ENCODE measurements at places on chromosomes 2 and 18.

DNA sequence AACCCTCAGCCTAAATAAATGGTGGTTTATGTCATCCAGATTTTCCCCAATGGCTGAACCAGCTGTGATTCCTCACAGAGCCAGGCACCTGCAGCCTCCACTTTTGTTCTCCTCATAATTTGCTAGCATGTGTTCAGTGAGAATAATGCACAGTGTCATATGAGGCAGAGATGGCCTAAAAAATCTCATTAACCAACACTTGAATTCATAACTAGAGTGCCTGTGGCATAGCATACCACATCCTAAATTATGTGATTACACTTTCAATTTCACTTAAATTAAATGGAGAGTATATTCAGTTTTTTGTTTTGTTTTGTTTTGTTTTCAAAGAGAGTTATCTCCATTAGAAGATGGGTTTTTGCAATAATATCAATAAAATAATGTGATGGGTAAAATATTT, 488.0 kb downstream of the CBLN2 start:
- no peak for DNase-seq

DNA sequence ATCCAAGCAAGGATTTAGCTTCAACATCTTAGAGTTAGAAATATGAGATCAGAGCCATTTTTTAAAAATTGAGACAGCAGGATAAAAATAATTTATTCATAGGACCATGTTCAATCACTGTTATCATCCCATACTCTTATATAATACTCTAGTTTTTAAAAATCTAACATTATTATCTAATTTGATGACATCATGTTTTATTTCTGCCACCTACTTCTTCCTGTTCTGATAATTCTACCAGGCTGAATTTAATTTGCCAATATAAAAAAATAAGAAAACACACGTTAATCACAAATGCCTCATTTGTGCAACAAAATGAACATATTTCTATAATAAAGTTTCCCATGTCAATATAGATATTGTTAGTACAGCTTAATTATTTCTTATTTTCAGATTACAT, 621.7 kb downstream of the KCNJ3 start:
- DNase-seq = no peak

- DNase-seq = no peak
Observed at GRCh38 chr2:128538396-128538795, 219.7 kb upstream of the HS6ST1 start.

DNA sequence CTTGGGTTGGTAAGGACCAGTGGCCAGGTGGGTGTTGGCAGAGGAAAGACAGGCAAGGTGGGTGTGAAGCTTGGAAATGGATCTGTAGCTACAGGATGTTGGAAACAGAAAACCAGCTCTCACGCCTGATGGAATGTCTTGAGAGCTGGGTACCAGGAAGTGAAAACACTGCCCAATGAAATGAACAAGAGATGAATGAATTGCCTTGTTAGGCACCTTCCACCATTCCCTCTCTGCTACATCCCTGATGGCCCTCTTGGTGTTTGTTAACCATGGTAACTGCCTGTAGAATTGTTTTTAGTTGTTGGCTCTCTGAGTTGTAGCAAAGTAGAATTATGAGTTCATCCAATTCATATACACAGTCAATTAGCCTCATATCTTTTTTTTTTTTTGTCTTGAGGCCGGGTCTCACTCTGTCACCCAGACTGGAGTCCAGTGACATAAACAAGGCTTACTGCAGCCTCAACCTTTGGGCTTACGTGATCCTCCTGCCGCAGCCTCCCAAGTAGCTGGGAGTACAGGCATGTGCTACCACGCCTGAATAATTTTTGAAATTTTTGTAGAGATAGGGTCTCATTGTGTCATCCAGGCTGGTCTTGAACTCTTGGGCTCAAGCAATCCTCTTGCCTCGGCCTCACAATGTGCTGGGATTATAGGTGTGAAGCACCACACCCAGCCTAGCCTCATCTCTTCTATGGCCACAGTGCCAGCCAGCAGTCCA, 9.5 kb downstream of the KCMF1 start:
- DNase-seq = no peak

DNA sequence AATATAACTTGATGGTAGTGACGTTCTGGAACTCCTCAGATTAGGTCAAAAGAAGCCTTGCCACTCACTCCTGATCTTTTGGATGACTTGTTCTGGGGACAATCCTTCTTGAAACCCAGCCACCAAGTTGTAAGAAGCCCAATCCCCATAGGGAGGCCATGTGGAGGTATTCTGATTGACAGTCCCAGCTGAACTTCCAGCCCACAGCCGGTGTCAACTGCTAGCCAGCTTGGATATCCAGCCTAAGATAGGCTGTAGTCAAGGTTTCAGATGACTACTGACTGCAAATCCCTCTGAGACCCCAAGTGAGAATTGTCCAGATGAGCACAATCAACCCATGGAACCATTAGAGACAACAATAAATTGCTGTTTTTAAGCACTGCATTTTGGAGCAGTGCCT, 31.4 kb downstream of the EIF2AK2 start:
- DNase-seq = no peak
